ENCODE measurements at places on chromosomes 11 and 22. TPM values are rescaled to one million over a fixed set of nuclear protein-coding genes. Genes with fewer than 3 reads are reported as not detected.

GRCh38 chr11:71214553-71215424 lies 37.6 kb downstream of the SHANK2 start:
- DNase-seq, result no peak

DNA sequence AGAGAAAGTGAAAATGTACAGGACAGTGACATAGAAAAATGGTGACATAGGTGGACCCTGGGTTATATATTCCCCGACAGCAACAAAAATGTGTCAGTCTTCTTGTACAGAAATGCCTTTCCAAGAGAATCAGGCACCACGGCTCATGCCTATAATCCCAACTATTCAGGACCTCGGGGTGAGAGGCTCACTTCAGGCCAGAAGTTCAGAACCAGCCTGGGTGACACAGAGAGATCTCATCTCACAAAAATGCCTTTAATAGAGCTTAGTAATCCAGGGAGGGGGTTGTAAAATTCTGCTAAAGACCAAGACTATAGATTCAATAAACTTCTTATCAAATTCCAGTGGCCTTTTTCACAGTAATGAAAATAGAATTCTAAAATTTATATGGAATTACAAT lies 10.7 kb downstream of the ZNF195 start:
- no peak for DNase-seq

DNA sequence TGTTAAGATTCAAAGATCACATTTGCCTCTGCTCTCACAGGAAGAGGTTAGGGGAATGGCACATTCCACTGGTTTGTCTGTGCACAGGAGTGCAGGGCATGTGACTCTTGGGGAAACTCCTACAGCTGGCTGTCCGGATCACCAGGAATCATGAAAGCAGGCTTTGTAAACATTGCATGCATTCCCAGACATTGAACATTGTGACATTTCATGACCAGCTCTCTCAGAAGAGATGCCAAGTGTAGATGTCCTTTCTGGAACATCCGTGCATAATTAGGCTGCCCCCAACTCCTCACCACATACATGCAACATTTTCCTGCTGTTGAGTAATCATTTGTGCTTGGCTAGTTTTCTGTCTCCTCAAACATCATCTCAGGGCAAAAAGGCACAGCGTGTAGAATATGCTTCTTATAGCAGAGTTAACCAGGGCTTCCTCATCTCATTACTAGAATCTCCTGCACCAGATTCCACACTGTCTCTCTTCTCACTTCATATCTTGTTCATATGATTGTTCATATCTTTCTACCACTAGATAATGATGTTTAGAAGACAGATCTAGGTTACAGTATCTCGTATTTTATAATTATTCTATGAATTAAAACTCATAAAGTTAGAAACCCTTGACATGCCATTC lies 694.7 kb downstream of the NTM start:
- DNase-seq, result peak; percentile 9

DNA sequence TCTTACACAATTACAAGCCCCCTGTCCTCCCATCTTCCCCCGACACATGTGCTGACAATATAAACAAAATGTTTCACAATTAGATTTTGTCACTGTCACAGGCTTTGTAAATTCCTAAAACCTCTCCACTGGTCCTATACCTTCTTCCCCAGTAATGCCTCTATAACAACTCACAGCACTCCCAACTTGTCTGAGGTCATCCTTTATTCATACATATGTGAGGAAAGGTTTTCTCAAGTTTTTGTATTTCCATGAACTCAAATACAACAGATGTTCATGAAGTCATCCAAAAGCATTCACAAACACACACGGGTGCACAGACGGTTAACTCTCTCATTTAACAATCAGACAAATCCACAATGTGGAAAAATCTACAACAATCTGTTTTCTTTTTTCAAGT lies 1.9 kb downstream of the OR52H1 start:
- no peak for DNase-seq

Gene PLEKHB1
- not detected for total RNA-seq

- DNase-seq, result no peak
Measured at GRCh38 chr11:44207292-44207691, 102.6 kb downstream of the ALX4 start.

DNA sequence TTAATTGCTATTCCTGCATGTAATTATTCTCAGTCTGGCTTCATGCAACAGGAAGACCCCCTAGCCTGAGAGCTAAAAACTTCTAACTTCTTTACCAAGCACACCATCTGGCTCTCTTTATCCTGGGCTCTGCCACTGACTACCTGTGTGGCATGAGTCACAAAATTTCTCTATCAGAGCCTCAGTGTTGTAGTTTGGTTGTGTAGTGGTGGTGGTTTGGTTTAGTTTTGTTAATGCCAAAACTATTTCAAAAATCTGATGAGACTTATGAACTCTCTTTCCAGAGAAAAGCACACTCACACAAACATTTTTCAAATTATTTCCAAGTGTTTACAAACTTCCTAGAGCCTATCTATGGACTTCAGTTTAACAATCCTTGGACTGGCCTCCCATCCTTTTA lies 7.5 kb upstream of the IL17RA start:
- peak; percentile 17 for DNase-seq

DNA sequence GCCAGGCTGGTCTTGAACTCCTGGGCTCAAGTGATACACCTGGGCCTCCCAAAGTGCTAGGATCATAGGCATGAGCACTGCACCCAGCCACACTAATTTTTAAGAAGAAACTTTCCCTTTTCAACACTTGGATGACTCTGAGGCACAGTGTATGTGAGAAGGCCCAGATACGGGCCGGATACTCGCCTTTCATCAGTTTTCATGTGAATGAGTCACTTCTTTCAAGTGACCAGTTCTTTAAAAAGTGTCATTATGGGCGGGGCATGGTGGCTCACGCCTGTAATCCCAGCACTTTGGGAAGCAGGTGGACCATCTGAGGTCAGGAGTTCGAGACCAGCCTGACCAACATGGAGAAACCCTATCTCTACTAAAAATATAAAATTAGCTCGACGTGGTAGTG lies 120.8 kb downstream of the CTTN start:
- peak; percentile 6 for DNase-seq

GRCh38 chr11:60502221-60502775 lies 9.7 kb downstream of the MS4A12 start:
- no peak for DNase-seq

DNA sequence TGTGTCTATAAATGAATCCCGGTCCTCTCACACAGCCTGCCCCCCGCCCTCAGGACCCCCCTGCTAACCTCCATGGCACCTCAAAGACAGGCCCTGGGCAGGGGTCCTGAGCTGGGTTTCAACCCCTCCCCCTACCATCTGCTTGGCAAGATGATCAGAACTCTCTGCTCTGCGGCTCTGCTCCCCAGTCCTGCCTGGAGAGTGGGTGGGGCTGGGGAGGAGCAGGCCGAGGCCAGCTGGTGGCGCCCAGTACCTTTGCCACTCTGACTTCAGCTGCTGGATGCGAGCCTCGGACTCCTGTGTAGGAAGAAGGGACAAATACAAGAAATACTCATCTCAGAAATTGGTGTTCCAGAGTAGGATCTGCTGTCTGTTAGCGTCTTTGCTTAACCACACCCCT lies 15.0 kb downstream of the SUN2 start:
- no peak for DNase-seq

- DNase-seq, result no peak
Measured at GRCh38 chr11:15911377-15912044, 444.8 kb downstream of the SOX6 start.

Gene SMARCB1
- total RNA-seq, result 153 TPM

Gene OR56A1
- not detected for total RNA-seq

- DNase-seq, result no peak
Measured at GRCh38 chr11:67482275-67482826, 475 bp upstream of the AIP start.

Gene GPR83
- not detected for total RNA-seq

GRCh38 chr11:12803086-12803826 lies 129.0 kb downstream of the TEAD1 start:
- DNase-seq, result no peak

DNA sequence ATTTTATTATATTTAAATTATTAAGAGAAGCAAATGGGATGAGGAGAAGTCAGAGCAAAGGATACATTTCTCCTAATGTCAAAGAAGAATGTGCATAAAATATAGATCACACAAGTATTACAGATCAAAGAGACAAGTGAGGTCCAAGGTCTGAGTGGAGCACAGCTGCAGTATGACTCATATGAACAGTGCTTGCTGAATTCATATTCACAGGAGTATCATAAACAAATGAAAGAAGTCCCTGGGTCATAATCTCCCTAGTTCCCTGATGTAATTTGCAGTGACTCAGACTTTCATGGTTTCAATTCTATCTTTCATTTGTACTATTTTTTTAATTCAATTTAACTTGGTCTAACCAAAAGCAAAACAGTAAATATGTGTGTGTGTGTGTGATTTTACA lies 499.0 kb upstream of the CCDC179 start:
- DNase-seq, result peak; percentile 6

DNA sequence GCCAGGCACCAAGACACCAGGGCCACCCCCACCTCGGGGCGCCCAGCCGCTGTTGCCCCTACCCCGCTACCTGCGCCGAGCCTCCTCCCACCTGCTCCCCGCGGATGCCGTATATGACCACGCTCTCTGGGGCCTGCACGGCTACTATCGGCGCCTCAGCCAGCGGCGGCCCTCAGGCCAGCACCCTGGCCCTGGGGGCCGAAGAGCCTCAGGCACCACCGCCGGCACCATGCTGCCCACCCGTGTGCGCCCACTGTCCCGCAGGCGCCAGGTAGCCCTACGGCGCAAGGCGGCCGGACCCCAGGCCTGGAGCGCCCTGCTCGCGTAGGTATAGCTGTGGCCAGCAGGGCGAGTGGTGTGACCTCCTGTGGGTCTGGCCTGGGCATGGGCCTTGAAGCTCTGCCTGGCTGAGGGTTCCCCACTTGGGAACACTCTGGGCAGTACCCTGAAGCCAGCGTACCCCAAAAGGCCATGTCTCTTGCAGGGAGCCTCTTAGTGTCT lies 14.8 kb upstream of the MDK start:
- no peak for DNase-seq

DNA sequence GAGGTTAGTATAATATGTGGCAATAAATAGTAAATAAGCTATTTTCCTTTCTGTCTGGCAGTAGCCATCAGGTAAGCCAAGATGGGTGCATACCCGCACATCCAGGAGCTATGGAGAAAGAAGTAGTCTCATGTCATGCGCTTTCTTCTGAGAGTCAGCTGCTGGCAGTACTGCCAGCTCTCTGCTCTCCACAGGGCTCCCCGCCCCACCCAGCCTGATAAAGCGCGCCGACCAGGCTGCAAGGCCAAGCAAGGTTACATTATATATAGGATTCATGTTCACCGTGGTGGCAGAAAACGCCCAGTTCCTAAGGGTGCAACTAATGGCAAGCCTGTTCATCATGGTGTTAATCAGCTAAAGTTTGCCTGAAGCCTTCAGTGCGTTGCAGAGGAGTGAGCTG lies 126.2 kb downstream of the ATG16L2 start:
- no peak for DNase-seq

Gene VSIG2
- not detected for total RNA-seq

DNA sequence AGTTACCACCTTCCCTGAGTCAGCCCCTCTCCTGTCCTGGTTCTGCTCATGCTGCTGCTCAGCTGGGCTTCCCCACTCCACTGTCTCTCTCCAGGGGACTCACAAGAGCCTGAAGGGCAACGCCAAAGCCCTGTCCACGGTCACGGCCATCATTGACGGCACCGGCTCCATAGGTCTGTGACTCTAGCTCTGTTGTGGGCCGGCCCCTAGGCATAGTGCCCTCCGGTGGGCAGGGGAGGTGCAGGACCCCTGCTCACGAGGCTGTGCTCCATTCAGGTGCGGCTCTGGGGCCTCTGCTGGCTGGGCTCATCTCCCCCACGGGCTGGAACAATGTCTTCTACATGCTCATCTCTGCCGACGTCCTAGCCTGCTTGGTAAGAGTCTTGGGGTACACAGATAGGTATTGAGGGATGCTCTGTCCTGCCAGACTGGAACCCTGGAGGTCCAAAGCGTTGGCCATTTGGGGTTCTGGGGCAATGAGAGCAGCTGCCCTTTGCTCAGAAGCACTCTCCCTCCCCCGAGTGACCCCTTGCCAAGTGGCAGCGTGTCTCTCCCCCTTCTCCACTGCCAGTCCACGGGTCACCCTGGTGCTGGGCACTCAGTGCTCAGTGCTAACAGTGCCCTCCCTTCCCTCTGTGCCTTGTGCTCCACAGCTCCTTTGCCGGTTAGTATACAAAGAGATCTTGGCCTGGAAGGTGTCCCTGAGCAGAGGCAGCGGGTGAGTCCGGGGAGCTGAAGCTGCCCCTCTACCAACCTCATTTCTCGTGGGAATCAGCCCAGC lies 22.4 kb downstream of the SLC37A2 start:
- DNase-seq, result no peak

DNA sequence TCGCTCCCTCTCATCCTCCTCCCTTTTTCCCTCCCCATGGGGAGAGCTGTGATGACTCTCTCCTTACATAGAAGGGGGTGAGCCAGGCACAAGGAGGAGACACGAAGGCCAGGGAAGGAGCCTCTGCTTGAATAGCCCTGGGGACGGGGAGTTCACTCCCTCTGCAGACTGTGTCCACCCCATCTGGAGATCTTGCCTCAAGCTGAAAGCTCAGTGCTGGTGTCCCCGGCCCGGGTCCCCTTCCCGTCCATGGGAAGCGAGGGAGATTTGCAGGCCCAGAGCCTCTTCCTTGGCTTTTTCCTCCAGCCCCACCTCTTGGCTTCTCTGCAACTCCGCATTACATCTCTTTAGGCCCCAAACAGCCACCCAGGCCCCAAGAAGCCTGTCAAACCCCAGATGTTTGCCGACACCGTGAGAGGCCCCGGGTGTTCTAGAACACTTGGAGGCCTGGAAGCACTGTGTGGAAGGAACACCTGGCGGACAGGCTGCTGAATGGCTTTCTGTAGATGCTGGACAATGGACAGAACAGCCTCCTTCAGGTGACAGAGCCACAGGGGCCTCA lies 32.3 kb downstream of the LINC01488 start:
- no peak for DNase-seq

DNA sequence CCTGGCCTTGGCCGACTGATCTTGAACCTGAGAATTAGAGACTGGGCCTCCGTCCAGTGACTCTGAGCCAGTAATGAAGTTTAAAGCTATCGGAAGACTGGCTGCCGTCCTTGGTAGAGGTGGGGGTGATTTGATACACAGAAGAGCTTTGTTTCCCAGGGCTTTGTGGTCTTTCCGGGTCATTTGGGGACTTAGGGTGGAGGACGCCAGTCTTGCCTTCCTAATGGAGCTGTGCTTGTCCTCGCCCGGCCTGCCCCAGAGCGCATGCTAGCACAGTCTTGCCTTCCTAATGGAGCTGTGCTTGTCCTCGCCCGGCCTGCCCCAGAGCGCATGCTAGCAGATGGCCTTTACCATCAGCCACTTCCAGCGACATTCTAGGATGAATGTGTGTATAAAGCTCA lies 65.8 kb downstream of the ST3GAL4 start:
- no peak for DNase-seq

Measured in Caki2 (cell line).